ENCODE measurements at places on chromosomes 2 and 18. TPM values are rescaled to one million over a fixed set of nuclear protein-coding genes. Genes with fewer than 3 reads are reported as not detected.

TSPYL6 gene
- total RNA-seq: not detected

CHMP3 gene
- 43.4 TPM for total RNA-seq

CMPK2 gene
- total RNA-seq: 1.4 TPM

SLC5A7 gene
- total RNA-seq: not detected

WNT6 gene
- total RNA-seq: not detected

ACTG2 gene
- total RNA-seq: not detected
